Myometrial cell (primary cell): ENCODE measurements at places on chromosomes 5 and 9. TPM values are rescaled to one million over a fixed set of nuclear protein-coding genes. Genes with fewer than 3 reads are reported as not detected.

KYAT1 gene
- total RNA-seq: 19.1 and 25.7 TPM in 2 replicates

IFNK gene
- not detected in 2 replicates for total RNA-seq

OLFML2A gene
- total RNA-seq: 14.1 and 33.0 TPM in 2 replicates

WWC1 gene
- not detected in 2 replicates for total RNA-seq

GRM6 gene
- not detected in 2 replicates for total RNA-seq

LHX3 gene
- not detected in 2 replicates for total RNA-seq

MAMDC2 gene
- 0.35 and 0.86 TPM in 2 replicates for total RNA-seq

GABBR2 gene
- total RNA-seq: 2.6 and 5.5 TPM in 2 replicates

ROPN1L gene
- 1.8 TPM in 1 of 2 replicates, not detected in the other for total RNA-seq

C9orf50 gene
- total RNA-seq: not detected in 2 replicates

CER1 gene
- not detected in 2 replicates for total RNA-seq

KIF4B gene
- total RNA-seq: under 0.01 TPM in 1 of 2 replicates, not detected in the other

RNF224 gene
- not detected in 2 replicates for total RNA-seq

SOHLH1 gene
- total RNA-seq: not detected in 2 replicates

ASS1 gene
- total RNA-seq: 85.3 and 85.4 TPM in 2 replicates

PCDHA13 gene
- not detected in 2 replicates for total RNA-seq

YTHDC2 gene
- 11.2 and 11.7 TPM in 2 replicates for total RNA-seq

PTPDC1 gene
- 2.6 and 4.3 TPM in 2 replicates for total RNA-seq

ASTN2 gene
- total RNA-seq: 4.6 and 4.9 TPM in 2 replicates

OTULINL gene
- total RNA-seq: 19.9 and 24.5 TPM in 2 replicates

DDX4 gene
- total RNA-seq: not detected in 2 replicates

PCDHA9 gene
- not detected in 2 replicates for total RNA-seq

PCDHGA2 gene
- 0.53 and 1.4 TPM in 2 replicates for total RNA-seq

PRRC1 gene
- total RNA-seq: 73.0 and 73.5 TPM in 2 replicates
